Prostate gland (tissue), 2 donors: ENCODE measurements at places on chromosomes 12 and 14.

GRCh38 chr12:75913502-75914351 lies 117.8 kb downstream of the PHLDA1 start:
- no peak for DNase-seq

DNA sequence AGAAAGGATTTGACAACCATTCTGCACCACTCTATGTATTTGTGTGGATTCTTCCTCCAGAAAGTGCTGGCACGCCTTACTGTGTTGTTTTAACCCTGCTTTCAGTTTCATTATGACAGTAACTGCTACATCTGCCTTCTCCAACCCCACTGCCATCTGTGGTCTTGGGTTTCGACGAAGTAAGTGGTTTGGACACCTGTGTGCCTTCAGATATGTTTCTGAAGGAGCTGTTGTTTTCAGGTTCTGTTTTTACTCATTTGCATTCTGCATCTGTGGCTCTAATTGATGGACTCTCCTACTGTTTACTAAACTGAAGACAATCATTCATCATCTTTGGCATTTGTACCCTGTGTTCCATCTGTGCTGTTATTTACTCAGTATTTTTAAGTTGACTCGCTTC lies 4.1 kb downstream of the TSHR start:
- DNase-seq, result no peak

DNA sequence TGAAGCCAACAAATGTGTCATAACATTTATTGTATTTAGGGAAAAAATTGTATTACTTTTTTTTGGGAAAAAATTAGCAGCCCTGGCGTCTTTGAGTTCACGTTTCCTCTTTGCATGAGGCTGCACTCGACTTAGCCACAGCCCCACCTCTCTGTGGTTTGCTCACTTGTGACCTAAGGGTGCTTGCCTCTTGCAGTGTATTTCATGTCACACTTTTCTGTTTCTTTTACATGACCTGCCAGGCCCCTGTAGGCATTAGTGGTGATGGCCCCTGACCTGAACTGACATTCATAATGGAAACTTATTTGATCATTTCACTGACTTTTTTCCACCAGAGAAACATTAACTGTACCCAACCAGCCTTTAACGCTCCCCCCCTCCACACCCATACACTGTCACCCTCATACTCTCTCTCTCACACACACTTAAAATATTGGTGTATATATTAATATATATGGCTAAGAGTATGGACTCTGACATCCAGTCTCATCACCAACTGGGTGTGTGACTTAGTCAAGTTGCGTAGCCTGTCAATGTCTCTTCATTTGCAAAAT lies 122.9 kb downstream of the PRKCH start:
- DNase-seq, result no peak

DNA sequence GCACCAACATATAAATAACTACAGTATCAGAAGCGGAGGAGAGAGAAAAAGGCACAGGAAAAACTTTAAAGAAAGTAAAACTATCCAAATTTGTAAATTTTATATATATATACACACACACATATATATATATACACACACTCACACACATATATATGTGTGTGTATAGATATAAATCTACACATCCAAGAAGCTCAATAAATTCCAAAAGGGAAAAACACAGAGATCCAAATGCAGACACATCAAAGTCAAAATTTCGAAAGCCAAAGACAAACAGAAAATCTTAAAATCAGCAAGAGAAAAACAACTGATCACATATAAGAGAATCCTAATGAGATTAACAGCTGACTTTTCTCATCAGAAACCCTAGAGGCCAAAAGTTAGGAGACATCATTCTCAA lies 37.3 kb downstream of the PARP11 start:
- DNase-seq, result no peak

- DNase-seq, result no peak
Measured at GRCh38 chr14:78425330-78425729, 255.2 kb downstream of the NRXN3 start.

DNA sequence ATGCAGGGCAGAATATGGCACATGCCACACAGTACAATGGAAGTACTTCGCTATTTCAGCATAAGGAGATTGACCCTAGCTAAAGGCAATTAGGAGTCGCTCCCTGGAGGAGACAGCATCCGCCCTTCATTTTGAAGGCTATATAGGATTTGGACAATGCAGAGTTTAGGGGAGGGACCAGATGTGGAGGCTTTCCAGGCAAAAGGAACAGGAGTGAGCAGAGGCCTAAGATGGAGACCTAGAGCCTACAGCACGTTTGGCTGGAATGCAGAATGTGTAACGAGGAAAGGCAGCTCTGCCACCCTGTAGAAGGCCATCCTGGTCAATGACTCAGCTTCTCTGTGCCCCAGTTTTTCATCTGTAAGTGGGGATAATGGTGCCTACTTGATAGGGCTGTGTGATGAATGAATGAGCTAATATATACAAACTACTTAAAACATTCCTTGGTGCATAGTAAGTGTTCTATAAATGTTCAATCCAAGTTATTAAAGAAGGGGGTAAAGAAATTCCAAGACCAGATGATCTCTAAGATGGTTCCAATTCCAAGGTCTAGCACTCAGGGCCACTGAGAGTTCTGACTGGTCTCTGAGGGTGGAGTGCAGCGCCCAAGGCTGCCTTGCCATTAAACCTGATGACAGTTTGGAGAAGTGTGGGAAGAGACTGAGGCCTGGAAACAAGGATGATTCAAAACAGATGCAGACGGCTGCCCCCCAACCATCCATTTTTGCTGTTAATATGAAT lies 54.3 kb upstream of the FRMD6 start:
- DNase-seq, result no peak

DNA sequence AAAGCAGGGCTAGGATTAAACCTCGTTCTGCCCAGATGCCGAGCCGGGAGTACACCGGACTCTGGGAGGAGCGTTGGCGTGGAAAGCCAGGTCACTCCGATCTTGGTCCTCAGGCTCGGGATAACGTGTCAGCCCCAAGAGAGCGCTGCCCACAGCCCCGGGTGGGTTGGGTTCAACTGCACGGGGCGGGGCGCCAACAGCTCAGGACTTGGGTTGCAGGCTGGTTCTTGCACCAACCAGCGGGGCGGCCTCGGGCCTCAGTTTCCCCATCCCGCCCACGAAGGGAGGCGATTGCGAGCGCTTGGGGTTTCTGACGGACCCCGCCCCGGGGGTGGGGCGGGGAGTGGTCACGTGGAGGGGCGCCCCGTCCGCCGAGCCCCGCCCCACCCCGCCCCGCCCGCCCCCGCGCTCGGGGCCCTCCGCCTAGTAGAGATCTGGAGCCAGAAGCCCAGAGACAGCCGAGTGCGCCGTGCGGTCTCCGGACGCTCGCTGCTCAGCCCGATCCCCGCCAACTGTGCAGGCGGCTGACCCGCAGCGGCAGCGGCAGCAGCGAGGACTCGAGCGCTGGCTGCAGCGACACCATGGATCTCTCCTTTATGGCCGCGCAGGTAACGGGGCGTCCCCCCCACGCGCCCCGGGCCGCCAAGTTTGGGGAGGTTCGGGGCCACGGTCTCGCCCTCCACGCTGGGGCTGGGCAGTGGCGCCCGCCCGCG lies at the start of gene C14orf132:
C14orf132 (plus strand) TSS at position 443 of the 713 bp plus-strand sequence; CDS start at position 582, 139 bp downstream.
- DNase-seq, result peak; percentile 63

GRCh38 chr14:77612011-77612620 lies 4.3 kb downstream of the SPTLC2 start:
- DNase-seq, result no peak

- no peak for DNase-seq
Measured at GRCh38 chr12:98127336-98127679, 388.1 kb upstream of the TMPO start.

DNA sequence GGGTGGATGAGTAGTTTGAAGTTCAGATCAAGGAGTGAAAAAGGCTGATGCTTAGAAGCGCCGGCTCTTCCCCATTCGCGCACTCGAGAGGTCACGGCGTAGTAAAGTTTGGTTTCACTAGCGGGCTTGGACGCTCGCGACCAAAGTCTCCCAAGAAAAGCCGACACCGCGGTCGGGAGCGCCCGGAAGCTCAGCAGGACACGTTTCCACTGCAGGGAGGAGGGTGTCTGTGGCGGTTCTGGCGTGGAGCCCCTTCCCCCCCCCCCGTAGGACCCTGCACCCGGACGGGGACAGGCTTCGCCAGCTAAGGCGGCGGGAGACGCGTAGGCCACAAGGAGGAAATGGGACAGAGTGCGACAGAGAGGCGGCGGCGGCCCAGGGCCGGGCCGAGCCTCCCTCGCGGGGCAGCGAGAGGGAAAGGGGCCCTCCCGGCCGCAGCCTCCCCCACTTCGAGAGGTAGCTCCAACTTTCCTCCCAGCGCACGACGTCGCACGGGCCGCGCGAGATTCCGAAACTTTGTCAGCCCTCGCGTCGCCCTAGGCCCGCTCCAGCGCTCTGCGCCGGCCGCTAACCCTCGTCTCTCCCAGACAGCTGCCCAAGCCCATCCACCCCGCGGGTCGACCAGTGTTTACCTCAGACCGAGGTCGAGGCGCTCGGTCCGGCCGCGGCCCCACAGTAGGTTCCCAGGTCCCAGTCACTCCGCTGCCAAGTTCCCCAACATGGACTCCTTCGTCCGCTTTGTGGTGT lies 480 bp downstream of the SCAF11 start:
- DNase-seq, result peak; percentile 60

- no peak for DNase-seq
Measured at GRCh38 chr14:97219431-97220017, 422.3 kb downstream of the VRK1 start.

- DNase-seq, result peak; percentile 35
Measured at GRCh38 chr12:599756-600155, 63.5 kb downstream of the NINJ2 start.

DNA sequence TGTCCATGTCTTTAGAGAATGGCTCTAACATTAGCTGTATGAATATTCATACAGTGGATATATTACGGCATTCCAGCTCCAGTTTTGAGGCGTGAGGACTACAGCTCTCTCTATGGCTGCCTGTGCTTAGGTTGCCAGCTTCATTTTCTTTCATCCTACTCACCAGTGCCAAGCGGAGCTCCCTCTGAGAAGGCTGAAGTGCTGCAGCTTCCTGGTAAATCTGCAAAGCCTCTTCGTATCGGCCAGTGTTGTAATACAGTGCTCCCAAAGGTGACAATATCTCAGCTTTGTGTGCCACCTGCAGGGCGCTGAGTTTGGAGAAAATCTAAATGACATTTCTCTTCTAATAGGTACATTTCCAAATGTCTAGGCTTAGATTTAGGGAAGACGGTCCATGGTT lies 19.8 kb upstream of the OVCH1 start:
- peak; percentile 23 for DNase-seq

DNA sequence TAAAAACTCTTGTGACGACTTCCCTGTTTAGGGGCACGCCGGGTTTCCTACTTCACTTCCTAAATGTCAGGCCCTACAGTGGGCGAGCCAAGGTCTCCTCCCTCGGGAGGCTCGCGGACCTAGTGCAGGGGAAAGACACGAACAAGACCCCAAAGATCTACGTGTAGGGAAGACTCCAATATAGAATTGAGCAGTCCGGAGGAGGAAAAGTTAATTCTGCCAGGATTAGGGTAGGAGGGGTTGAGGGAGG lies 564 bp downstream of the ATXN3 start:
- peak; percentile 29 for DNase-seq

DNA sequence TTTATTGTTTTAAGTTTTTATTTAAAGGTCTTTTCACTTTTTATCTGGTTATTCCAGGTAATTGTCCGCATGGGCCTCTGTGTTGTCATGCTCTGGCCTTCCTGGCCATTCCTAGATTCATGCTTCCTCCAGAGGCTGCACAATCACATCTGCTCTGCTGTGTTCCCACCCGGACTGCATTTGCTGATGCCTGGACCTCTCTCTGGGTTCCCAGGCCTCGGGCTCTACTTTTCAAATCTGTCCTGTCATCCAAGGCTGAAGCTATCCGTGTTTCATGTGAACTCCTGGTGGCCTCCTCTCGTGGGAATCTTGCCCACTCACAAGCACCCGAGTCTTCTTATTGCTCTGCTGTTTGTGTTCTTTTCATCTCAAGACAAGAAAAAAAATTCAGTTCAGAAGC lies 16.1 kb upstream of the VDR start:
- DNase-seq, result no peak

- no peak for DNase-seq
Measured at GRCh38 chr12:89267404-89267803, 84.9 kb downstream of the DUSP6 start.

DNA sequence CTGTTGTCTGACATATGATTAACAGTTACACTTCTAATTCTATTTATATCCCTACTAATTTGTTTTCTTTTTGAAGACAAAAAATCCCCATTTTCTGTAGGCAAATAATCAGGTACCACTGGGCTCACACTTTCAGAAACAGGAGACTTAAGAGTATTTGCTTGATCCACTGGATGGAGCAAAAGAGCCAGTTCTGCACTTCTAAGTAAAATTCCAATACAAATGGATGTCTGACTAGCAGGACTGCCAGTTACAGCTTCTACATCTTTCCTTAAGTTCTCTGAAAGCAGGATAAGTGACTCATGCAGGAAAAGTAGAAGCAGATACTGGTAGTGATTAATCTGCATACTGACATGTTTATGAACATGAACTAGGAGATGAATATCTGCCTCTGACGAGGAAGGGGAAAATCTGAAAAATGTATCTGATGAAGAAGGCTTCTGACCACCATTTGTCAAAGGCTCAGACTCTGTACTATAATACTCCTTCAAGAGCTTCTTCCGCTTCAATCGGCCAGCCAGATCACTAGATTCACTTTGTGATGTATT lies 73.8 kb upstream of the ANKS1B start:
- DNase-seq, result no peak

DNA sequence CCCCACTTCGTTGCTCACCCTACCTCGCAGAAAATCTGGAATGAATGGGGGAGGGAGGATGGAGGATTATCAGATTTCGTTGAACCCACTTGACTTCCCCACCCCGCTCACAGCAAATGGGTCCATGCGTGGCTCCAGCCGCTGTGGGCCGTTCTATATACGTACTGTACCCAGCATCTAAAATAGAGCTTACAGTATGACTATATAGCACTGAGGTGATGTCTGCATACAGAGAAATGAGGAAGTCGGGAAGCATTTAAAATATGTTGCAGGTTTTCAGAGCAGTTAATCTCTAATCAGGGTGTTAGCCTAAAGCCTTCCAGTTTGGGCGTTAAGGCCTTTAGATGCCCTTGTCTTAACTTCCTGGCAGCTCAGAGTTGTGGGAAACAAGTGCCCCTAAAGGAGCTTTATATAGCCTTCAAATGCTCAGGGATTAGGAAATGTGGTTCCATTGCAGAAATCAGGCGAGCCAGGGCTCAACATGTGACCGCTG lies 1.4 kb downstream of the BICDL1 start:
- DNase-seq, result no peak

- no peak for DNase-seq
Measured at GRCh38 chr14:64784006-64784405, 79.8 kb downstream of the PLEKHG3 start.

DNA sequence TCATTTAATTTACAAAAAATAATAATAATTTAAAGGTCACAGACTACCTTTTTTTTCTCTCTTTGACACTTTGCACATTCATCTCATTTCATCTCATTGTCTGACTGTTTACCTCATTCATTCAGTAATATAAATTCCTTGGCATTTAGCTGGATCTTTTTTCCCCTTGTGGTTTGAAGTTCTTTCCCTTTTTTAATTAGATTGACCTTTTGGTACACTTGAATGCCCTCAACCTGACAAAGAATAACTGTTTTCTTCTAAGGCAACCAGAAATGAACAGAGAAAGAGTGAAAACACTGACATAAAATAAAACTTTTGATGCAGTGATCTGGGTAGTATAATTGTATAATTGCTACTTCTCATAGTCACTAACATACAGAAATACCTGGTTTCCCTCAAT lies 774.9 kb upstream of the NOVA1 start:
- DNase-seq, result no peak

- peak; percentile 40 for DNase-seq
Measured at GRCh38 chr14:69818758-69819191, 21.7 kb upstream of the SLC10A1 start.

- DNase-seq, result no peak
Measured at GRCh38 chr14:73741386-73741875, 27.2 kb upstream of the PNMA1 start.
